ENCODE measurements at places on chromosomes 12 and 14.

- no peak for DNase-seq
These were observed 28.8 kb upstream of the INF2 start for GRCh38 chr14:104660597-104660996.

DNA sequence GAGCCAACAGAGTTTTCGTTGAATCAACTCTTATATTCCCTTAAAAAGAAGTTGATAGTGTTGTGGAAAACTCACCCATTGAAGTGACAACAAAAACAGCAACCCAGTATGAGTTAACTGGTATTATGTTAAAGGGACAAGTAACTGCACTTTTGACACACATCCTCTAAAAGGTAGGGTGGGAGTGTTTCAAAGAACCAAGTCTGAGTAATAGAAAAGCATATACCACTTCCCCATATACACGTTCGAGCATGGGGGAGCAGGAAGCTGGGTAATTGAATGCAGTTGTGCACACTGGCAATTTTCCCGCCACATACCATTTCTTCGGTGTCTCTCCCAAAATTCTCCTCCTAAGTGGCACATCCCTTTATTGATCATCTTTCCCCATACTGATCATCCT lies 31.5 kb downstream of the IFNG-AS1 start:
- DNase-seq: no peak

DNA sequence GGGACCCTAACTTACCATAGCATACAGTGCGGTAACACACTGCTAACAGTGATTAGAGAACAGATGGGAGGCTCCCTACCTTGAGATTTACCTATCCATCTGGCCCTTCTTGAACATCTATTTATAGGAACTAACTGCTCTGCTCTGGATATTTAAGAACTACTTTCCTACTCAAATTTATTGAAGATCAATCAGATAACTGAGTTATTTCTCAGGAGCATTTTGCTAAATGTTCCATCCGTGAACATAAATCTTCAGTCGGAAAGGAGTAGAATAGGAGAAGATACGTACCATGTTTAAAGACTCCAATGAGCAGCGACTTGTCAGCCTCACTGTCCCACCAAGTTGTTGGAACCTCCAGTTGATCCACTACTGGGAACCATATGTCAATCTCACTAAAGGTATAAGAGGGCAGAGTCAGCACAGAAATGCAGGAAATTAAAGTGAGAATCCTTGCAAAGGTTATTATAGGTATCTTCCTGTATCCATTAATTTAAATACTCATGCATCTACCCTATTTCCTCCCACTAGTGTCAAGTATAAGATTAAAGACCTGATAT lies 15.6 kb upstream of the SUPT16H start:
- no peak for DNase-seq

DNA sequence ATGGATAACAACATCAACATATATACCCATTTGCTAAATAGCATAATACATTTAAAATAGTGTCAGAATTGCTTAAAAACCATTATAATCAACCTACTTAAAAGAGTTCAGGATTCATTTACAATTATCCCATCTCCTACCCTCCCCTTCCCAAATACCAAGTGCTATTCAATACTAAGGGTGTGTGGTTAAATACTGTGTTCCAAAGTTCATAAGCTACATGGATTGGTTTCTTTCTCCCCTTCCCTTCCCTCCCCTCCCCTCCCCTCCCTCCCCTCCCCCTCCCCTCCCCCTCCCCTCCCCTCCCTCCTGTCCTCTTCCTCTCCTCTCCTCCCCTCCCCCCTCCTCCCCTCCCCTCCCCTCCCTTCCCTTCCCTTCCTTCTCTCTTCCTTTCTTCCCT lies 97.0 kb upstream of the NPAS3 start:
- no peak for DNase-seq

- DNase-seq: no peak
These were observed 68.3 kb upstream of the TRHDE start for GRCh38 chr12:72203764-72204335.

- DNase-seq: no peak
These were observed 3.7 kb downstream of the BATF start for GRCh38 chr14:75525969-75526368.

GRCh38 chr12:66279123-66279712 lies 23.1 kb upstream of the HELB start:
- peak; percentile 46 for DNase-seq

DNA sequence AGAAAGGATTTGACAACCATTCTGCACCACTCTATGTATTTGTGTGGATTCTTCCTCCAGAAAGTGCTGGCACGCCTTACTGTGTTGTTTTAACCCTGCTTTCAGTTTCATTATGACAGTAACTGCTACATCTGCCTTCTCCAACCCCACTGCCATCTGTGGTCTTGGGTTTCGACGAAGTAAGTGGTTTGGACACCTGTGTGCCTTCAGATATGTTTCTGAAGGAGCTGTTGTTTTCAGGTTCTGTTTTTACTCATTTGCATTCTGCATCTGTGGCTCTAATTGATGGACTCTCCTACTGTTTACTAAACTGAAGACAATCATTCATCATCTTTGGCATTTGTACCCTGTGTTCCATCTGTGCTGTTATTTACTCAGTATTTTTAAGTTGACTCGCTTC lies 4.1 kb downstream of the TSHR start:
- DNase-seq: peak; percentile 57

GRCh38 chr12:64884728-64885127 lies 60.3 kb downstream of the TBC1D30 start:
- no peak for DNase-seq

DNA sequence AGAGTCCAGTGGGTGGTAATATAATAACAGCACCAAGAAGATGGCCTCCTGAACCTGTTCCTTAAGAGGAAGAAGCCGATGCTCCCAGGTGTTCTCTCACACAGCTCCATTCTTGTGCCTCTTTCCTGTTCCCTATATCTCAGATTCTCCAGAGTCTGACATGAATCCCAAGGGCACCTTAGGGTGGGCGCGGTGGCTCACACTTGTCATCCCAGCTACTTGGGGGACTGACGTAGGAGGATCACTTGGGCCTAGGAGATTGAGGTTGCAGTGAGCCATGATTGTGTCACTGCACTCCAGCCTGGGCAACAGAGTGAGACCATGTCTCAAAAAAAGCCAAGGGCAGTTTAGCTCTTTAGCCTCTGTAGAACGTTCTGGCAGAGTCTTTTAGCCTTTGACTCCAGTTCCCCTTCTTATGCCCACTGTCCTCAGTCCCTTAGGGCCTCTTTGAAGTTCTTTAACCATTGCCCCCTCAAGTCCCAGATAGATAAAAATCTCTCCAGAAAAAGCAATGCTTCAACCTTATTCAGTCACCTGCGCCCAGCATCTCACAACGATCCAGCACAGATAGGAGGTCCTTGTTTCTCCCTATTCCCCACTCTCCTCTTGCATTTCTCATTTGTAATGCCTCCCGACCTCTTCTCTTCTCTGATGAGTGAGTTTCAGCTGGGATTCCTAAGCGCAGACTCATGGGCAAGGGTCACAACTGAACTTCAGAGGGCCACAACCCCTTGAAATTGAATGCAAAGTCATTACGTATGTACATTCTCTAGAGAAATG lies 4.7 kb downstream of the CCDC184 start:
- no peak for DNase-seq

GRCh38 chr12:76532520-76532919 lies 27.1 kb downstream of the OSBPL8 start:
- no peak for DNase-seq
